NT2/D1 (cell line): ENCODE measurements at places on chromosomes 4 and X.
A peak's percentile ranks its signal among the peaks of the same experiment; 100 is the strongest.

DNA sequence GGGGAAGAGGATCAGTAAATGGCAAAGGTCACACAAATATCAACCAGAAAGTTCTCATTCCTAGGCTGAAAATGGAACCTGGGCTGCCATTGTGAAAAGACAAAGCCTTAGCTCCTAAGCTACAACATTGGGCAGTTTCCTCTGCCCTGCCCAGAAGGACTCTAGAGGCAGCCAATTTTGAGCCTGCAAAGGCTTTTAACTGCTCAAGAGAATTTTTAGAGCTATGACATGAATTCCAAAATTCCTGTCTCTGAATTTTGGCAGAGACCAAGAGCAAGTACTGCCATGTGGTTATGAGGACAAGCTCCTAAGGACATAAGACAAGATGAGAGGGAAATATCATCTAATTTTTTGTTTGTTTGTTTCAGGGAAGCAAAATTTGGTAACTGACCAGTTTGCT lies 29.6 kb upstream of the IGFBP7 start:
- DNase-seq: no peak

GRCh38 chr4:176883108-176883550 lies 90.4 kb upstream of the VEGFC start:
- DNase-seq: no peak

- no peak for DNase-seq
These were observed at the start of gene PRDM8 for GRCh38 chr4:80196922-80197573. TSS of gene PRDM8 (plus strand) at chr4:80197503. CDS start at chr4:80200081, 2,578 bp downstream.

GRCh38 chrX:40101430-40101802 lies 3.7 kb upstream of the BCOR start:
- no peak for DNase-seq

- DNase-seq: no peak
These were observed 91.8 kb upstream of the PSAPL1 start for GRCh38 chr4:7526491-7526890.

GRCh38 chr4:48899432-48899749 lies 7.2 kb downstream of the OCIAD2 start:
- DNase-seq: no peak

DNA sequence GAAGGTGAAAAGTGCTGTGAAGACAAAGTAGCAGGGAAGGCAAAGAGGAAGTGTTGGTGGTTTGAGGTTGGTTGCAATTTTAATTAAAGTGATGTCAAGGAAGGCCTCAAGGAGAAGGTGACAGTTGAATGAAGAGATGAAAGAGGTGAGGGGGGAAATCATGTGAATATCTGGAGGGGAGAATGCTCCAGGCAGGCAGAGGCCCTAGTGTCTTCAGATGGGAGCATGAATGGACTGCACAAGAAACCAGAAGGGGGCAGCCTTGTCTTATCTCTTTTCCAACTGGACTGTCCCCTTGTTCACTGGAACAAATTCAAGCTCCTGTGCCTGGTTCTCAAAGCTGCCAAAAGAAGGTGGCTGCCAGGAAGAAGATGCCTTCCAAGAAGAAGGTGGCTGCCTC lies 68.4 kb downstream of the MAOB start:
- peak; percentile 36 for DNase-seq
